CD4-positive, alpha-beta T cell (primary cell): ENCODE measurements at places on chromosomes 3 and 15. TPM values are rescaled to one million over a fixed set of nuclear protein-coding genes. Genes with fewer than 3 reads are reported as not detected.

The MLF1 gene
- total RNA-seq = 13.7 TPM

The HESX1 gene
- 0.39 TPM for total RNA-seq

The TBL1XR1 gene
- total RNA-seq = 67.8 TPM

The PIERCE2 gene
- total RNA-seq = not detected

DNA sequence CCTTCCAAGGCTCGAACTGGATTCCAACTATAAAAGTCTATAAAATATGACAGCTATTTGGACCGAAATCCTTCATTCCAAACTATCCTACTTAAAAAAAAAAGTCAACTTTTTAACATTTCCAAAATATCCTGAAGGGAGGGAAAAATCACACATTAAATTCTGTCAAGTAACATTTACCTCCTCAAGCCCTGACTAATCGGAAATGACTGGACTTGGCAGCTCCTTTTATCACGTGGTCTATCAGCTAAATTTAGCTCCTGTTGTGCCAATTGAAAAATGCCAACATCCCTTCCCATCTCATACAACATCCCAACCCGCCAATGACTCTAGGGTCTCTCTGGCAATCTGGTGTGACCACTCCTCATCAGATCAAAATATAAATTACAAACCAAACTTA lies 297.9 kb downstream of the FHIT start:
- DNase-seq = no peak

- no peak for DNase-seq
Measured at GRCh38 chr15:61639491-61639890, 410.4 kb upstream of the RORA start.

- DNase-seq = no peak
Measured at GRCh38 chr15:44720460-44721176, 9.3 kb downstream of the B2M start.

DNA sequence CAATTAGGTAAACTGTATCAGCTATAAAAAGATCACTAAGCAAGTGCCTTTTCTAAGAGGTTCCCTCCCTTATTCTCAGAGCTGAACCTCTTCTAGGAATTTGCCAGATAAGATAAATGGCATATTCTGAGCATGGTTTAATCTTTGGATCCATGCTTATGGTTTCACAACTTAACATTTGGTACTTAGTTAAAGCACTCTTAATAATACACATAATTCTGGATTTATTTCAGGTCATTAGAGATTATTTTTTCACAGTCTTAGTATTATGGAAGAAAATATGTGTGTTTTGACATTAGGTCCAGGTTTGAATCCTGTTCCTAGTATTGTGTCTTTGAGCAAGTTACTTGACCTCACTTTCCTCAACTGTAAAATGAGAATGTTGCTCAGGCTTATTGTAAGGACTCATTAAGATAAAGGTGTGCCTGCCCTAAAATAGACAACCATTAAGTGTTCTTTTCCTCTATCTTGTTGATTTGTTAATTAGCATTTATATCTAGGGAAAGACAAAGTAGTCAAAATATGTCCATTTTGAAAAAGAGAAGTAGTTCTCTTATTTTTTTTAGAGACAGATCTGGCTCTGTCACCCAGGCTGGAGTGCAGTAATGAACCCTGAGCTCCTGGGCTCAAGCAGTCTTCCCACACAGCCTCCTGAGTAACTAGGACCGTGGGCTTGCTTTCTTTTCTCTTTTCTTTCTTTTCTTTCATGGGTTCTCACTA lies 43.4 kb downstream of the TSC22D2 start:
- no peak for DNase-seq

DNA sequence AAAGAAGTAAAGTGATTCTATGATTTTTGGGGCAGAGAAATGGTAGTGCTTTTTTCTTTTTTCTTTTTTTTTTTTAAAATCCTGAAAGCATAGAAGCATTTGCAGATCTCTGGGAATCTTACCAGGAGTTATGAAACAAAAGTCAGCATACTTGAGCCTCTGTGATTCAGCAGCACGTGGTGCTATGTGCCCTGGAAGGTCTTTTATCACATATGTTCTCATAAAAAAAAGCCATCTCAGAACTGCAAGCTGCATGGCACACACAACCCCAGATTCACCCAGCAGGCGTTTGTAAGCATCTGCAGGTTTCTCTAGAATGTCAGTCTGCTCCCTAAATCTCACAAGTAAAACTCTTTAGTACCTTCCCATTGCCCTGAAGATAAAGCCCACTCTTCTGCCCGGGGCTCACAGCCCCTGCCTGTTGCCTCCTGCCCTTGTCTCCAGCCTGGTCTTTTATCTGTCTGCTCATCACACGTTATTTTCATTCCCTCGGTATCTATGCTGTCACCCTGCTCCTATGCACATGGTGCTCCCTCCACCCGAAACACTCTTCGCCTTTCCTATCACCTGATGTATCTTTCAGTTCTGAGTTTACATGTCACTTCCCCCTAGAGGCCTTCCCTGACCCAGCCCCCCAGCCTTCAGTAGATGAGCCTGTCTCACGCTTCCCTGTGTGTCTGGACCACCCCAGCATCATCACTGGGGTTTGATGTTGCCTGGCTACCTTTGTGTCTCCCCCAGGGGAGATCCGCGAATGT lies 72.4 kb downstream of the CHDH start:
- no peak for DNase-seq

DNA sequence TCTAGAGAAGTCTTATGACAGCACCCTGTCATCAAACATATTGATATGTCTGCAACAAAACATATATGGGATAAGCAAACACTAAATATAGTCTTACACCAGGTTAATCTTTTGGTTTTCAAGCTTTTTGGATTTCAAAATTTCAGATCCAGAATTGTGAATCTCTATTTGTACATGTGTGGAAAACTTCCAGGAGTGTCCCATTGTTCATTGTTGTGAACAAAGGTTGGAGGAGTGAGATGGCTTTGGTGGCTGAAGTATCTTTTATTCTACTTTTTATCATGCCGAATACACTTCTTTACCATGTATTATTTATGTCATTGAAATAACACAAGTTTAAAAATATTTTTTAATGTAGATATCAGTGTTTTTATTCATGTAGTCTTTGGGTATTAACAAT lies 5.9 kb upstream of the FHIT start:
- DNase-seq = no peak
